Activated CD8-positive, alpha-beta memory T cell treated with anti-CD3 and anti-CD28 coated beads for 1 hour (primary cell): ENCODE measurements at places on chromosomes 1 and 21.

DNA sequence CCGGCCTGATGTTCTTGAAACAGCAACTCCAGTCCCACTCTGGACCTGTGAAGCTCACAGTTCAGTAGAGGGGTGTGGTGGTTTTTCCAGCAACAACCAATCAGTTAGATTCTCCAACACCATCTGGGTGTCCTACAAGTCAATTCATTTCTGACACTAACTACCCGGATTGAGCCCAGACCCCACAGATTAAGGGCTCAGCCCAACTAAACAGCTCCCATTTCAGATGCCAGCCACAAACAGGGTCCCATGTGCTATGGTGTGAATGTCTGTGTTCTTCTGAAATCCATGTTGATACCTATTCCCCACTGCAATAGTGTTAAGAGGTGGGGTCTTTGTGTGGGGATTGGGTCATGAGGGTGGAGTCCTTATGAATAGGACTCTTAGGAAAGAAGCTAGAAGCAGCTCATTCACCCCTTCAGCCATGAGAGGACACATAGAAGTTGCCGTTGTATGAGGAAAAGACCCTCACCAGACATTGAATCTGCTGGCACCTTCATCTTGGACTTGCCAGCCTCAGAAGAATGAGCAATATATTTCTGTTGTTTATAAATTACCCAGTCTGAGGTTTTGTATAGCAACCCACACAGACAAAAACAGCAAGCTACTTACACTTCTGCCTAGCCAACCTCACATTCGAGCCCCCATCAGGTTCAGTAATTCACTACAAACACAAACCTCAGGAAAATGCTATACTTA is 53.6 kb downstream of the IRF2BP2 start:
- DNase-seq: no peak

- no peak for DNase-seq
Measured at GRCh38 chr1:93603601-93604000, 78.0 kb downstream of the BCAR3 start.

DNA sequence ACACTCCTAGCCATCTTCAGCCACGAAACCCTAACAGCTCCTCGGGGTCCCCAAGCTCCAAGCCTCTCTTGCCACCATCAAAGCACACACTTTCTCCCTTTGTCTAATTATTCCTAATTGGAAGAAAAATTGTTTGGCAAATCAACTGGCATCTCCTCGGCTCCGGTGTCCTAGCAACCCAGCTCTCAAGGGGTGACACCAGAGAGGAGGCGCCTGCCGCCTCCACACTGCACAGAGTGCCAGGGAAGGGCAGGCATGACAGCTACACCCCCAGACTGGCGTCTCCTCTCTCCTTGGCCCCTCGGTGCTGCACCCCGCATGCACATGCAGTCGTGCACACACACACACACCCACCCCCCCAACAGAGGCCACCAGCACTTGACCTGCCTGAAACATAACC is 18.2 kb upstream of the GJB5 start:
- DNase-seq: no peak

DNA sequence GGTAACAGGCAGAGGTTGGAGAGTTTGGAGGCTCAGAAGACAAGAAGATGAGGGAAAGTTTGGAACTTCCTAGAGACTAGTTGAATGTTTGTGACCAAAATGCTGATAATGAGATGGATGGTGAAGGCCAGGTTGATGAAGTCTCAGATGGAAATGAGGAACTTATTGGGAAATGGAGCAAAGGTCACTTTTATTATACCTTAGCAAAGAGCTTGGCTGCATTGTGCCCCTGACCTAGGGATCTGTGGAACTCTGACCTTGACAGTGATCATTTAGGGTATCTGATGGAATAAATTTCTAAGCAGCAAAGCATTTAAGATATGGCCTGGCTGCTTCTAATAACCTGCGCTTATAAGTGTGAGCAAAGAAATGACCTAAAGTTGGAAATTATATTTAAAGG is 17.2 kb downstream of the FAM3B start:
- no peak for DNase-seq

DNA sequence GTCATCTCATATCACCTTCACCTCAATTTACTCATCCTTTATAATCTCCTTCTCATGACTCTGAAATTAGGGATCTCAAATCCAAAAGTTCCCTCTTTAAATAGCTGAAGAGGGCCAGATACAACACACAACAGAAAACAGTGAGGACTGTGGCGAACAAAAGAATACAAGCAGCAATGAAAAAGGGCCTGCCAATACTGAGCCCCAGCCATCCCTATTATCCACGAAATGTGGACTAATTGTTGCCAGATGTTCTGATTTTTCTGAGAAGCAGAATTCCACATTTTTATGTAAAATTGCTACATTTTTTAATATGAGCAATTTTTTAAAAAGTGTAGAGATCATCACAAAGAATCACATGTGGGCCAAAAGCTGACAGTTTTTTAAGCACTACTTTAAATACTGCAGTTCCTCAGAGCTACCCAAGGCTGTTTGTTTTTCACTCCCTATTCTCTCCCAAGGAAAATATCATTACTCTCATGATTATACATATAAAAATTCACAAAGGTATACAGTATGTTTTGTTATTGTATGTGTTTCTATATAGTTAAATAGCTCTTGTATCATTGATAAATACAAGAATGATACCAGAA is 90.0 kb downstream of the ASH1L start:
- no peak for DNase-seq

DNA sequence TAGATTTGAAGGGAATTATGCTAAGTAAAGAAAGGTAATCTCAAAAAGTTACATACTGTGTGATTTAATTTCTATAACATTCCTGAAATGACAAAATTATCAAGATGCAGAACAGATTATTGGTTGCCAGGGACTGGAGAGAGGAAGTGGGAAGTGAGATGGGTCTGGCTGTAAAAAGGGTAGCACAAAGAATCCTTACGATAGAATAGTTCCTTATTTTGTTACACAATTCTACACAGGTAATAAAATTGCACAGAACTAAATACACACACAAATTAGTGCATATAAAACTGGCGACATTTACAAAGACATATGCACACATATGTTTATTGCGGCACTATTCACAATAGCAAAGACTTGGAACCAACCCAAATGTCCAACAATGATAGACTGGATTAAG is 33.5 kb downstream of the ZNF684 start:
- DNase-seq: no peak

DNA sequence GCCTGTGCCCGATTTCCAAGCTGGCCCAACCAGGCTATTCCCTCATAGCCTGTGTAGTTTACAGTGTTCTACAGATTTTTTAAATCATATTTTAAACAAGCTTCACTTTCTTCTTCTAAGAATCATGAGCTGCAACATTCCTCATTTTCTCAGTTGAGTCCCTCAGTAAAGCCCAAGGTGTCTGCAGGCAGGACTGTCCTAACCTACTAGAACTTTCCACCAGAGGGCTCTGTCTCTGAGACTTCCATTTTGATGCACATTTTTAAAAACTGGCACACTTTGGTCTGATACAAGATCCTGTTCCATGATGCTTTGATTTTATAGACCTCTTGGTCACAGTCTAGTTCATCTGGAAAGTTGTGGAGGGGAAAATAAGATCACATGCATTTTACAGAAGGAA is 21.6 kb upstream of the SLAMF6 start:
- no peak for DNase-seq

GRCh38 chr1:24142546-24143534 is at the start of gene IL22RA1:
Gene IL22RA1, minus strand, starts transcription at chr1:24143140. Its CDS starts 58 bp downstream, at chr1:24143082.
- no peak for DNase-seq

DNA sequence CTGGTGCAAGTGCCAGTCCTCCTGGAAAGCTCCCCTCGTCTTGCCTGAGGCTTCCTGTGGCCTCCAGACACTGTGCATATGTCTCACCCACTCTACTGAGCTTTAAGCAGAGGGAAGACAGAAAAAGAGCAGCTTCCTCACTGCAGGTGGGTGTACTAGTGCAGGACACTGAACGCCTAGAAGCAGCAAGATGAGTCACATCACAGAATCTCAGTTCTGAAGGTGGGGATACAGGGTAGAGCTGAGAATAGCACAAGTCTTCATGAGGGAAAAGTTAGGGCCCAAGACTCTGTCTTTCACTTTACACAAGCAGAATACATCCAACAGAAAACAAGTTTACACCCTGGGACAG is 37.4 kb downstream of the PCAT6 start:
- no peak for DNase-seq

DNA sequence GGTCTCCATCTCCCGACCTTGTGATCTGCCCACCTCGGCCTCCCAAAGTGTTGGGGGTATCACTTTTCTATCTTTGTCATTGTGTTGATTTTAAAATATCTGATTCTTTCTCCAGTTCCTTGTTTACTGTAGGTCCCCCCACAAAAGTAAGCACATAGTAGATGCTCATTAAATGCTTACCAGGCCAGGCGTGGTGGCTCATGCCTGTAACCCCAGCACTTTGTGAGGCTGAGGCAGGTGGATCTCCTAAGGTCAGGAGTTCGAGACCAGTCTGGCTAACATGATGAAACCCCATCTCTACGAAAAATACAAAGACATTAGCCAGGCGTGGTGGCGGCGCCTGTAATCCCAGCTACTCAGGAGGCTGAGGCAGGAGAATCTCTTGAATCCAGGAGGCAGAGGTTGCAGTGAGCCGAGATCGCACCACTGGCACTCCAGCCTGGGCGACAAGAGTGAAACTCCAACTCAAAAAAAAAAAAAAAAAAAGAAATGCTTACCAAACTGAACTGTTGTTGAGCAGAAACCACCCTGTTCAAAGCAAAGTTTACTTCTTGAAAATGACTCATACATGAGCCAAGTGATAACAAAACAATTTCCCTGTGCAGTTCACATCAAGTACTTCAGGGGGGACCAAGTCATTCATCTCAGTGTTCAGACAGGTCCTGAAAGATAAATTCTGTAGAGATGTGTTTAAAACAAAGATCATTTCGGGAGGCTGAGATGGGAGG is 24.3 kb upstream of the NID1 start:
- no peak for DNase-seq

GRCh38 chr1:211885747-211886522 is 55.4 kb upstream of the LPGAT1 start:
- no peak for DNase-seq

DNA sequence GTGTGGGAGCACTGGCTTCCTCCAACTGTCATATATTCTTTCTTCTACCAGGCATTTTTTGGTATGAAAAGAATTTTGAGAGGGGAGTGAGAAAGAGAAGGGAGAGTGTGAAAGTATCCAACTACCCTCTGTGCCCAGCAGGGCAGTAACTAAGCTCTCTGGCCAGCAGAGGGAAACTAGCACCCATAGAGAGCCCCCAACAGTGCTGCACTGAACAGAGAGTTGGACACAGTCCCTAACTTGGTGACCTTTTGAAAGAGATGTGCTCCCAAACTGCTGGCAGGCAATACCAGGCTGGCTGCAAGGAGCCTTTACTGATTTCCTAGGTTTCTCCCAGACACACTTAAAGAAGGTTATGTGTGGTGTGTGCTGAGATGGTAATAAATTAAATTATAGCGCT is 118.8 kb upstream of the PBX1 start:
- DNase-seq: no peak

GRCh38 chr1:230693221-230693620 is 20.7 kb downstream of the AGT start:
- no peak for DNase-seq

GRCh38 chr1:228047183-228047466 is 35.4 kb upstream of the ARF1 start:
- DNase-seq: no peak

DNA sequence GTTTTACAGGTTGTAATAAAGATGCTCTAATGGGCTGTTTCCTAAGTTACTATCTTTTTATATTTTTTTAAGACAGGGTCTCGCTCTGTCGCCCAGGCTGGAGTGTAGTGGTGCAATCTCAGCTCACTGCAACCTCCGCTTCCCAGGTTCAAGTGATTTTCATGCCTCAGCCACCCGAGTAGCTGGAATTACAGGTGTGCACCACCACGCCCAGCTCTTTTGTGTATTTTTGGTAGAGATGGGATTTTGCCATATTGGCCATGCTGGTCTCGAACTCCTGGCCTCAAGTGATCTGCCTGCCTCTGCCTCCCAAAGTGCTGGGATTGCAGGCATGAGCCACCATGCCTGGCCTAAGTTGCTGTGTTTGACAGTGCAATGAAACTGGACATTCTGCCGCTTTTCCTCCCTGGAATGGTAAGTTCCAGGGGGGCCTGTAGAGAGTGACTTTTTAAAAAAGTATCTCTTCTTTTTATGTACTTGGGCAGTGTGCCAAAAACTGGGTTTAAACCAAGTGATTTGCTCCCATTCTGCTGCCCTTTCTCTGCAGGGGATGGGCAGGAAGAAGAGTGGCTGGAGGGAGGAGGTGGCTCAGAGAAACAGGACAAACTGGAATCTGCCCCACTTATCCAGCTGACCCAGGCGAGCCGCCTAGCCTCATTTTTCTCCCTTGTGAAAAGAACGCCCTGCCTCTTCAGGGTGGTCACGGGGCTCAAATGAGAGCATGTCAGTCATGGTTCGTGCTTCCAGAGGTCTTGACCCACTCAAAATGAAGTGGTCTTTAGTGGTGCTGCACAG is 2.3 kb downstream of the SLC37A1 start:
- DNase-seq: no peak

GRCh38 chr1:224219612-224220059 is 36.6 kb downstream of the DEGS1 start:
- no peak for DNase-seq

DNA sequence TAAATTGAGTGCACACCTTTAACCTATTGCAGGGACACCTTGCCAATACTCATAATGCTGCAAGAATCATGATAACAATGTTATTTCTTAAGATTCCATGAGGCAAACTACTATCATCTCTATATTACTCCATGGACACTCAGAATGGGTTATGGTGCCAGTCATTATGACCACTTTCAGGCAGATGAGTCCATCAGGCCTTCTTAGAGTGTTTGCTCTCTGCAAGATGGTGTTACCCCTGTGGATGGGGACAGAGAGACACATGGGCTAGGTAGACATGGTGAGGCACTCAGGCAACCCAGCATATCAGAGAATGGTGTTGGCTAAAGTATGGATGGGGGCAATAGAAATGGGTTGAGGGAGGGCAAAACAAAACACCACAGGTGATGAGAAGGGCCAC is 59.7 kb downstream of the XCL2 start:
- no peak for DNase-seq

- no peak for DNase-seq
Measured at GRCh38 chr1:8214501-8215173, 103.3 kb upstream of the SLC45A1 start.

DNA sequence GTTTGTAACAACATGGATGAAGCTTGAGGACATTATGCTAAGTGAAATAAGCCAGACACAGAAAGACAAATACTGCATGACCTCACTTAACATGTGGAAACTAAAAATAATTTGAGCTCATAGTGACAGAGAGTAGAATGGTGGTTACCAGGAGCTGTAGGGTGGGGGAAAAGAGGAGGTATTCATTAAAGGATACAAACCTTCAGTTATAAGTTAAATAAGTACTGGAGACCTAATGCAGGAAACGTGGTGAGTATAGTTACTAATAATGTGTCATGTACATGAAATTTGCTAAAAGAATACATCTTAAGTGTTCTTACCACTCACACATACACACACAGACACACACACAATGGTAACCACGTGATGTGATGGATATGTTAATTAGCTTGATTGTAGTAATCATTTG is 86.7 kb downstream of the NGF start:
- no peak for DNase-seq

DNA sequence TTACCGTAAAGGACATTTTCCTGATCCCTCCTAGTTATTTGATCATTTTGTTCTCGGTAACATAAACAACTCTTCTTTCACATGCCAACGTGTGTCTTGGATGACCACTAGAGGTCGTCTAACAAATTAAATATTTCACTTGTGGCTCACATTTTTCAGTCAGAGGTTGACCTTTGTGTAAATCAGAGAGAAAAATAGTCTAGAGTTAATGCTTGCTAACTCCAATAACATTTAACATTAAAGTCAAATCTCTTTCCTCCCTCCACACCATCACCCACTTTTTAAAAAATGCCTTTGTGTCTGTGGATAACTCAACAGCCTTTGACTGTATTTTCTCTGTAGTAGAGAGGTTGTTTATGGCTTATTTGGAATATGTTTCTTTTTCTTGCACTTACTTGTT is 220.5 kb upstream of the B3GALT2 start:
- no peak for DNase-seq
